ENCODE measurements at places on chromosomes 2 and 18. TPM values are rescaled to one million over a fixed set of nuclear protein-coding genes. Genes with fewer than 3 reads are reported as not detected.

Gene CAVIN2
- total RNA-seq: 0.08 TPM

DNA sequence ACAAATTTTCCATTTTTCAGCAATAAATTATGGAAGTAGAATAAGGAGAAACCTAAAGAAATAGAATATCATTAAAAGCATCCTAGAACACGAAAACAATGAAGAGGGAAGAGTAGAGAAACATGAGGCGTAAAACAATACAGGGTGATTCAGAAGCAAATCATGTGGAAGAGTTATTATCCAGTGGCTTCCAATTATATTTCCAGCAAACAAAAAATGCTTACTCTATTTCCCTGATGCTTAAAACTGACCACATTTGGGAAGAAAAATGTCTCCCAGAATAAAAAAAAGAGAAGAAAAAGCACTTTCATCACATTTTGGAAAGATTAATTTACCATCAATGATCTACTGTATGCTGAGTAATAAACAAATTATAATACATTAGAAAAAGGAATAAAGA is 192.6 kb downstream of the CD226 start:
- no peak for DNase-seq

Gene LCT
- total RNA-seq: 0.10 TPM

GRCh38 chr2:69178756-69179155 is 165.8 kb downstream of the ANTXR1 start:
- no peak for DNase-seq

- no peak for DNase-seq
These were observed 48.0 kb downstream of the TRABD2A start for GRCh38 chr2:84832772-84833461.

DNA sequence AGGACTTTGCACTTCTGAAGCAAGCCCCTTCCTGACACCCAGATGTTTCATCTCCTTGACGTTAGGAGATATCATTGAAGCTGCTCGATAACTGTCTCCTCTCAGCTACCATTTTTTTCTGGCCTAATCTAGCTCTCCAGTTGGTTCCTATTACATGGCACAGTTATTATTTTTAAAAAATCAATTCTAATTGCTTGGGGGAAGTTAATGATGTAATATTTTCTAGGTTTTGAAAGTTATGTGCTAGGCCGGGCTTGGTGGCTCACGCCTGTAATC is 22.5 kb upstream of the RAB31 start:
- no peak for DNase-seq

DNA sequence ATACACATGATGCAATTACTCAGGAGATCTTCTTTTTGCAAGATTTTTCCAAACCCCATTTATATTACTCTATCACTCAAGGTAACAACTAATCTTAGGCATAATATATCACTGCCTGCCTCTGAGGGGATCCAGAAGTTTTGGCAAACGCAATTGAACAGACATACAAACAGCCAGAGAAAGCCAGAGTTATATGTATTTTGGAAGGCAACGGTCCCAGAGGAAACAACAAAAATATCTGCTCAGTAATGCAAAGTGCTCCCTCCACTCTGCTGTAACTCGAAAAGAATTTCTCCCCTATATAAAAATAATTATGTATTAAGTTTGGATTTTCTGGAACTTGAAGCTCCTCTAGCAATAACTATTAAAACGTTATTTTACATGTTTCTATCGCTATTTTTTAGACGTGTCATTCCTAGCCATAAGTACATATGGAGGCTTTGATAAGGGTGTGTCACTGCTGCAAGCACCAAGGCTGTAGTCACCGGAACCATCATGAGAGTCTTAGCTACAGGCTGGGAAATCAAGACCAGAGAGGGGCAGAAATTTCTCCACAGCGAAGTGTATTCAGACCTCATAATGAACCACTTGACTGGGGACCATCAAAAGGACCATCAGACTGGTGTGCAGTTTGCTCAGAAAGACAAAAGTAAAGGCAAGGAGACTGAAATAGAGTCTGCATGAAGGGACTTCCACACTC is 3.7 kb upstream of the GKN1 start:
- DNase-seq: no peak
